ENCODE measurements at places on chromosomes 11 and 22.

DNA sequence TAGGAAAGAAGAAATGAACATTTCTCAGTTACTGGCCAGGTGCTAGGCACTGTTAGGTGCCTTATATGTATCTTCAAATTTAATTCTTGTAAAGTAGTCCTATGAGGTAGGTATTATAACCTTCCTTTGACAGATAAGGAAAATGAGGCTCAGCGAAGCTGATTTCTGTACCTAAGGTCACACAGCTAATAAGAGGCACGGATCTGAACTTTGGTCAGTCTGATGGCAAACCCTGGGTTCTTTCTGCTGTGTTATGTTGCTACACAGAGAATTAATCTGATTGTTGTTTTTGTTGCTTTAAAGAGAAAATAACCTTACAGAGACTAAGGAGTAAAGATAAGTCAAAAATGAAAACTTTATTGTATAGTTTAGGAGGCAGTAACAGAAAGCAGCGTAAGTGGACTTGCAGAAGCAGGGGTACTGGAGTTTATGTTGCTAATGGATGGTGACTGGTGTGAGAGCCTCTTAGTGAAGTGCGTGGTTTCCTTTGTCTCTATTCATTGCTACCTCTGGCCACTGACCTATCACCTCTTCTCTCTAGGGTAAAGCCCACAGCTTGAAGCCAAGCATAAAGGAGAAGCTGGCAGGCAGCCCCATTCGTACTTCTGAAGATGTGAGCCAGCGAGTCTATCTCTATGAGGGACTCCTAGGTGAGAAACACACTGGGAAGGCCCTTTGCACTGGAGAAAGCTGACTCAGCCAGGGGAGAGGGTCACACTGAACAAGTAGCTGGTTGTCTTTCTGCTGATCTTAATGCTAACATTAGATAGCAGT is 38.3 kb downstream of the MADD start:
- DNase-seq = no peak

DNA sequence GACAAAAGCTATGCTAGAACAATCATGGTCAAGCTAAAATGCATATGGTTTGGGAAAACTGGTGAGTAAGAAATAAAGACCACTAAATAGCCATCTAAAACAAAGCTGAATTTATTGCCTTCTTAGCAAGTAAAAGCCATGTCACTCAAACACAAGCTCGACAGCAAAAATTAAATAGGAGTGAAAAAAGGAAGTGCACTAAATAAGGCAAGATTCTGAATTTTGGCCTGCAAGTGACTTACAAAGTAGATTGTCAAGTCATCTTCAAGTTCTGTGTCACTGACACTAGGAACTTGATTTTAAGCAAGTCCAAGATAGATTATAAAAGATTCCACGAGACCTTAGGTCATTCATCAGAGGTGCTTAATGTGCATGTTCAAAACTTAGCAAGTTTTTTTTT is 27.4 kb downstream of the TUG1 start:
- DNase-seq = no peak

DNA sequence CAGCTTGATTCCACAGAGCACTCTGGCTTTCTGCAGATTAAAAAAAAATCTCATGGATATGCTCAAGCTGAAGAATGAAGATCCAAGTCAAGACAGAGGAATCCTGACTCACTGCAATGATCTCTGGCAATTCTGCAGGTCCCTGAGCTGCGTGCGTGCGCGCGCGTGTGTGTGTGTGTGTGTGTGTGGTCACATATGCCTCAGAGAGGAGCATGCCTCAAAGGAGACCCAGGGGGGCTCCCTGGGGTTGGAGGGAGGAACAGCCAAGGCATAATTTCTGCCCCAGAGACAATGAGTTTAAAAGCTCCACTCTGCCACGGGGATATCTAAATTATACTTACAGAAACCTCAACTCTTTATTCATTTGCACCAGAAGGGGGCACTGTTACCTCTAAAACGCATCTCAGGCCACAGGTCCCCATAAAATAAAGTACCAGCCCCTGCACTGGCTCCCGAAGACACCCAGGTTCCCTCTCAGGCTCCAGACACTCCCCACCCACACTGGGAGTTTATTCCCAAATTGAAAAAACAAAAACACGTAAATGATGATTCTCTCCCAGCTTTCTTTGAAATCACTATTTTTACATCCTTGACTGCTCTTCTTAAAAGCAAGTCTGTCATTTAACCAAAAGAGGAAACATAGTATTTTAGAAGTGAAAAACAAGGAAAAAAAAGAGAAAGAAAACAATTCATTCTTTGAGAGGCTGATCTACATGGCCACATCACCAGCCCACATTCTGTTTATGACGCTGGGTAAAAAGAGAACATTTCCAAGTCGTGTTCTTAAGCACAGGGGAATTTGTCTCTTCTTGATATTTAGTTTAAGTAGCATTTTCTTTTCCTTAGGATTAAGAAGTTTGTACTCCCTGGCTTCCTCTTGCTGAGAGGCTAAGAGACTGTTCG is 401.0 kb downstream of the LARGE1 start:
- DNase-seq = no peak

- no peak for DNase-seq
Observed at GRCh38 chr11:61756452-61757212, 4.2 kb downstream of the MYRF start.

- peak; percentile 30 for DNase-seq
Observed at GRCh38 chr11:47270331-47271271, 668 bp downstream of the MADD start.

GRCh38 chr22:49269371-49269770 is 558.3 kb downstream of the BRD1 start:
- DNase-seq = no peak

- DNase-seq = no peak
Observed at GRCh38 chr11:70440206-70440605, 41.9 kb downstream of the CTTN start.

DNA sequence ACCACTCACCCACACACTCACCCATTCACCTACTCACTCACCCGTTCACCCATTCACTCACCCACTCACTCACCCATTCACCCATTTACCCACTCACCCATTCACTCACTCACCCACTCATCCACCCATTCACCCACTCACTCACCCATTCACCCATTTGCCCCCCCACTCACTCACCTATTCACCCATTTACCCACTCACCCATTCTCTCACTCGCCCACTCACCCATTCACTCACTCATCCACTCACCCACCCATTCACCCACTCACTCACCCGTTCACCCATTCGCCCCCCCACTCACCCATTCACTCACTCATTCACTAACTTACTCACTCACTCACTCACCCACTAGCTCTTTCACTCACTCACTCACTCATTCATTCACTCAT is 15.0 kb downstream of the MUC5AC start:
- no peak for DNase-seq

DNA sequence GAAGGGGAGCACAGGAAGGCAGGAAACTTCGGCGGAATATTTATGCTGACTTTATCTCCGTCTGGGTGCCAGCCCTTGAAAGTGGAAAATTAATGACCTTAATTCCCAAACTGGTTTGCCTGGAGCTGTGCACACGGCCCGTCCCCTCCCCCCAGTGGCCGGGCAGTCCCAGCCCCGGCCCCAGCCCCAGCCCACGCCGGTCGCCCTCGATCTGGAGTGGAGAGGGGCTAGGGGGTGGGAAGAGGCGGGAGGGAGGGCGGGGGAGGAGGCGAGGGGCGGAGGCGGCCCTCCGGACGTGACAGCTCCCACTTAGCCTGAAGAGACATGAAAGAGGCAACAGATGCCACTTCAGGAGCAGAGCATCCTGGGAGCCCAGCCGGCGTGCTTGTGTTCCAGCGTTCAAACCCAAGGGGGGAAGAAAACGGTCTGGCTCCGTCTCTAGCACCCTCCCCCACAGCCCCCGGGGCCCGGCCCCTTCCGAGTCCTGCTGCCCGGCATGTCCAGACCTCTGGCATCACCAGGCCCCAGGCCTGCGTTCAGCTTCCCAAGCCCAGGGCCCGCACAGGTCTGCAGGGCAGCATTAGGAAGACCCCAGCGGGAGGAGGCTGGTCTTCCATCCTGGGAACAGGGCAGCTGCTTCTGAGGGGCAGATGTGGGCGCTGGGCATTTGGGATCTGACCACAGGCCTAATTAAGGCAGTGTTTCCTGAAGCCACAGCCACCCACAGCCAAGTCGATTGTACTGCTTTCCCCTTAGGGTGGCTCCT is 20.0 kb upstream of the LMO1 start:
- no peak for DNase-seq

- DNase-seq = no peak
Observed at GRCh38 chr11:119791047-119791446, 62.0 kb upstream of the NECTIN1 start.

DNA sequence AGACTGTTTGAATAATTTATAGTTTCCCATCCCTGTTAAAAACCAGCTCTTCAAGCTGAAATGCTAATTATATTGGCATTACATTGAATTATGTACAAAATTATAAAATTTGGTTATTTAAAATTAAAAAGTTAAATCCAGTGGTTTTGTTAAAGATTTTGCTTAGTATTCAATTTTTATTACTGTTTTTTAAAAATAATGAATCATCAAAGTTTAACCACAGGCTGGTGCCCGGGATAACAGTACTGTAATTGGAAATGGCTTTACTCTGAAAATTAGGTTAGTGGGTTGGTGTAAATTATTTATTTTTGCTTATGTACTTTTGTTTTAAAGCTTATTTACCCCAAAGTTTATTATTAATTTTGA is 45.4 kb upstream of the WEE1 start:
- DNase-seq = no peak

DNA sequence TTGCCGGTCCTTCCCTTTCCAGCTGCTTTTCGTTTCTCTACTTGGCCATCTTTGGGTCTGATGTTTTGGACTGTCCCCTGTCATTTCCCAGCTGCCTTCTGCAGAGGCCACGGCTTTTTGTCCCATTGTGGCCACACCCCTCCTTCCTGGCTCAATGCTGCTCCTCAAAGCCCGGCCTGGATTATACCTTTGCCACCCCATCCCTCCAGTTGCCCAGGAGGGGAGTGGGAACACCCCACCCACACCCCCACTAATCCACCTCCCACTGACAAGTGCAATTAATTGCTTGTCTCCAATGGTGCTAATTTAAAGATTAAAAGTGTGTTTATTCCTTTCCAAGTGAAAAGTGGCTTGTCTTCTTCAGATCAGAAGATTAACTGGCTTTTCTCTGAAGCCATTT is 34.2 kb upstream of the CSNK2A3 start:
- DNase-seq = no peak

- no peak for DNase-seq
Observed at GRCh38 chr11:114054806-114055205, 4.7 kb upstream of the ZBTB16 start.

- DNase-seq = no peak
Observed at GRCh38 chr11:17894929-17895658, 117.8 kb downstream of the SERGEF start.

DNA sequence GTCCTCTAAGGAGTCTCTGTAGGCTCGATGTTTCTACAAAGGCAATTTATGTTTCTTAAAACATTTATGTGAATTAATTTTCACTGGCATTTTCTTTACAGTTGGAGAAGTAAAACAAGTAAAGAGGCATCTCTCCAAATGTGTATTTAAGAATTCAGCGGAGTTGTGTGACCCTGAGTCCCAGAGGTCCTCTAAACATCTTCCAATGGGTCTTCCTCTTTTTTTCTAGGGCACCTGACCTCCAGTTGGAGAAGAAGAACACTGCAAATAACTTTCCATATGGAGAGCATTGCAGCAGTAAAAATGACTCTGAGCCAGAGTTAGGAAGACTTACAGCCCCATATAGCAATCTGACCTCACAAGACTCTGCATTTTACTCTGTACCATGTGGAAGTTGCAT is 480.5 kb upstream of the RAG2 start:
- no peak for DNase-seq

- DNase-seq = no peak
Observed at GRCh38 chr11:7413961-7414915, 71.1 kb upstream of the OLFML1 start.

DNA sequence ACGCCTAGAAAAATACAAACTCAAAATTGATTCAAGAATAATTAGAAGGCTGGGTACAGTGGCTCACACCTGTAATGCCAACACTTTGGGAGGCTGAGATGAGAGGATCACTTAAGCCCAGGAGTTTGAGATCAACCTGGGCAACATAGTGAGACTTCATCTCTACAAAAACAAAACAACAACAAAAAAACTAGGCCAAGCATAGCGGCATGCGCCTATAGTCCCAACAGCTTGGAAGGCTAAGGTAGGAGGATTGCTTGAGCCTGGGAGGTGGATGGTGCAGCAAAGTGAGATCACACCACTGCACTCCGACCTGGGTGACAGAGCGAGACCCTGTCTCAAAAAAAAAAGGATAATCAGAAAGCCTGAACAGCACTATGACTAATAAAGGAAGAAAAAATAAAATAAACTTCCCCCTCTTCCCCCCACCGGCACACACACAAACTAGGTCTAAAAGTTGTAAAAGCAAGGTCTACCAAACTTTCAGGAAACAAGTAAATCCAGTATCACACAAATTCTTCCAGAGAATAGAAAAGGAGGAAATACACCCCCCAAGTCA is 35.8 kb downstream of the RRAS2 start:
- DNase-seq = no peak

- DNase-seq = no peak
Observed at GRCh38 chr11:133547808-133548494, 15.7 kb upstream of the OPCML start.

GRCh38 chr11:29309992-29310391 is 706.8 kb downstream of the KCNA4 start:
- peak; percentile 79 for DNase-seq

DNA sequence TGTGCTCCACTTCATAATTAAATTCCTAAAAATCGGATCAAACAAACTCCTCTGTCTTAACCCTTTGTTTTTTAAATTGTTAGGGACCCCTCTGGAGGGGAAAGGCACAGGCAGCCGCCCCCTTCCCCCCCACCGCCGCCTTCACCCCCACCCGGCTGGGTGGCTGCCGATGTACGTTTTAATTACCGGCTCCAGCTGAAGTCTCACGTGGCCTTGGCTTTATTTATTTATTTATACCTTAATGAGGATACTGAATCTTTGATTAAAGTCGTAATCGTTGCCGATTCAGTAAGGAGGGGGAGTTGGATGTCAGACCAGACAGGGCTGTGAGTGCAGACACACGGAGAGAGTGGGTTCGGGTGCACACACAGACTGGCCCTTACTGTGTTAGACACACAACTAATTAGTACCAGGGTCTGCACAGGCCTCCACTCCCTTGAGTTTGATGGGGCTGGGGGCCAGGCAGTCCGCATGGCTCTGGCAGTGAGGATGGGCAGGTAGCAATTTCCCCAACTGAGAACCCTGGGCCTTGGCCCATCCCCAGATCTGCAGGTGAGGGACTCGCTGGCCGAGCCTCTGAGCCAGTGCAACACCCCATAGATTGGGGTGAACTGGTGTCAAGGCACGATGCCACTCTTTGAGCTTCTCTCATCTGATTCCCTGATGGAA is 51.3 kb upstream of the NNMT start:
- no peak for DNase-seq

DNA sequence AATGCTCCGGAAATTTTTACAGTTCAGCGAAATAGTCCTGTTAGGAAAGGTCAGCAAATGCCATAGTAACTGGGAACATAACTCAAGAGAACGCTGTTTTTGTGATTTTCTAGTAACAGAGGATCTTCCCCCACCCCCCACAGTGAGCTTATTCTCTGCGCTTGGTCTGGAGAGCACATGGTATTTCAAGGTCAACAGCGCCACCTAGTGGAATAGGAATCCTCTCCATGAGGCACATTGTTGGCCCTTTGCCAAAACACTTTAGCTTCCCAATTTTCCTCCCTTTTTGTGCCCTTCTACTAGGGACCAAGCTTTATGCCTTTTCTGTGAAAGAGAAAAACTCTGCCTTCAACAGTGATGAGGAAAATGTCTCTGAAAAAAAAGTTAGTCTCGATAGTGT is 13.2 kb upstream of the OR4C12 start:
- peak; percentile 3 for DNase-seq
